ENCODE measurements at places on chromosomes 16 and 17. TPM values are rescaled to one million over a fixed set of nuclear protein-coding genes. Genes with fewer than 3 reads are reported as not detected.

The DOC2A gene
- 3.9 TPM for total RNA-seq

The ZNF48 gene
- total RNA-seq: 9.0 TPM

The LAT gene
- not detected for total RNA-seq

The KRTAP4-5 gene
- total RNA-seq: not detected

The NLRC3 gene
- total RNA-seq: 1.5 TPM

The C16orf86 gene
- 10.9 TPM for total RNA-seq

The HOXB13 gene
- not detected for total RNA-seq

The TEN1 gene
- 25.3 TPM for total RNA-seq

The SOST gene
- total RNA-seq: not detected

The GJD3 gene
- total RNA-seq: 1.9 TPM

The TRPV3 gene
- 0.20 TPM for total RNA-seq

The VAT1L gene
- total RNA-seq: 38.4 TPM

The CD300C gene
- total RNA-seq: 2.1 TPM

The CACNG5 gene
- total RNA-seq: not detected

The HS3ST2 gene
- total RNA-seq: 6.8 TPM

The HBM gene
- total RNA-seq: not detected

The UBALD2 gene
- total RNA-seq: 25.8 TPM

Measured in adrenal gland (tissue), 19 donors.